Anterior cingulate cortex (tissue), 58 donors: ENCODE measurements at places on chromosomes 7 and 10.
A peak's percentile ranks its signal among the peaks of the same experiment; 100 is the strongest.

DNA sequence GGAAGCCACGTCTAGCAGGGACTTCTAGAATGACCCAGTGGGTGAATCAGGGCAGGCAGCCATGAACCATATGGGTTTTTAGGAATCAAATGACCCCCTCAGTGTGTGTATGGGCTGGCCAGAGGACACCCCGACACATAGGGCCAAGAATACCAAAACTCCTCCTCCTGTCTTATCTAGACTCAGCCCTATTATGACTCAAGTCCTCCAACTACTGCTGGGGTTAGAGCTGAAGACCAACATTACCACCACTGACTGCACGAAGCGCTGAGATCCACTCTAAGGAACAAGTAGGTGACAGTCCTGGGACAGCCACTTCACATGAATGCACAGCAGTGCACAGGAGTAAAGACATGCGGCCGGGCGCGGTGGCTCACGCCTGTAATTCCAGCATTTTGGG is 11.5 kb upstream of the SVOPL start:
- DNase-seq, result no peak

DNA sequence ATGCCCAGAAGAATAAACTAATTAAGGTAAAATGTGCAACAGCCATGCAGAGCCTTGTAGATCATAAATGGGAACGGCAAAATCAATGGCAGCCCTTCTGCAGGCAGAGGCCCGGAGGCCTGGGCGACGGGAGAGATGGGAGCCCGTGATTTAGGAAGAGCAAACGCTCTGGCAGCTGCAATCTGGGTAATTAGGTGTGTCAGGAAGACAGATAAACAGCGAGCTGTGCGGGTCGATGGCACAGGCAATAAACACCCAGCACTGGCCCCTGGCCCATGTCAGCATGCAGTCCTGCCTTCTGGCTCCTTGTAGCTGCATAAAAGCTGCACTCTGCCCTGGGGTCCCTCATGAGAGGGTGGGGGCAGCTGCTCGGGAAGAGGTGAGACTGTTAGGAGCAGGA is 78.0 kb downstream of the GOLGA7B start:
- no peak for DNase-seq

DNA sequence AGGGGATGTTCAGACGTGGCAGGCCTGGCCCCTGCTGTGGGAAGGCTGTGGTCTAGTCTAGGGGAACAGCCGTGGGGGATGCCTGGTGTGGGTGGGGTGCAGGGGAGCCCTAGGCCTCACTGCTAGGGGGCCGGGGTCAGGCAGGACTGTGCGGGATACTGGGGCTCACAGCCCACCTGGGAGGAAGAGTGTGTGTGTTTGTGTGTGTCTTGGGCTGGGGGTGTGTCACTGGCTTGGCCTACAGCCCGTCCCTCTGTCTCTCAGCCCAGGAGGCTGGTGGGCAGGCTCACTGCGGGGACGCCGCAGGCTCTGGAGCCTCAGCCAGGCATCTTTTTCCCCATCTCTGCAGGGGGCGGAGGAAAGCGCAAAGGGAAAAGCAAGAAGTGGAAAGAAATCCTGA is 118.8 kb downstream of the GRK5 start:
- no peak for DNase-seq

GRCh38 chr7:55081068-55081467 is 62.3 kb downstream of the EGFR start:
- DNase-seq, result no peak

- peak; percentile 75 for DNase-seq
These were observed 9.4 kb upstream of the PSAP start for GRCh38 chr10:71860243-71861029.

GRCh38 chr10:73439055-73439454 is 5.7 kb upstream of the MSS51 start:
- no peak for DNase-seq

DNA sequence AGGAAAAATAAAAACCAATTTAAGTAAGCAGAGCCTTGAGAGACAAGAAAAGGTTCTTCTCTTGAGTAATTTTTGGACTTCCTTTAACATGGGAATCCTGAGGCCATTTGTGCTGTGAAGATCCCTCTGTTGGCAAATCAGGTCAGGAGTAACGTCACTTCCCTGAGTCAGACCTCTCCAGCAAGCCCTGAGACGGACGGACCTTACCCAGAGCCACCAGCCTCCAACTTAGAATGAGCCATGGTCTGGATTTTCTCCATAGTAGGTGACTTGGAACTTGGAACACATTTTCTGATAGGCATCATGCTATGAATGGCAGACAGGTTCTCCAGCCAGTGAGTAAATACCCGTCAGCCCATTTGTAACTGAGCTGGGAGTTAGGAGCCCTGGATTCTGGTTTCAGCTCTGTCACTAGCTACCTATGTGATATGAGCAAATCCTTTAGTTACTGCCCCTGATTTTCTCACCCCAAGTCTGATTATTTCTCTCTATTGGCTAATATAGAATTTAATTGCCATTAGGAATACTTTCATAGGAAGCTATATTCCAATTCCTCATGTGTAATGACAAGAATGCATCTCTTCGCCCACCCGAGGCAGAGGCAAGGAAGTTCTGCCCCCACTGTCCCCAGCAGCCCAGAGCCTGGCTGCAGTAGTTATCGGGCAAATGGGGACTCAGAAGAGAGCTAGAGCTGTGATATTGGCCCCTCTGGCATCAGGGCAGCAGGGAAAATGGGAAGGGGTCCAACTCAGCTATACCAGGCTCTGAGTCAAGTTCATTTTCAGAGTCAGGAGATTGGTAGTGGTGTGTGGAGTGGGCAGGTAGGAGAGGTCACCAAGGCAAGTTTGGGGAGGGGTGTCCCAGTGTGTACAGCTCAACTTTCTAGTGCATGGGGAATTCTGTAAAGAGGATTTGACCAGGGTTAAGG is 153.7 kb upstream of the AGK start:
- no peak for DNase-seq
